Urinary bladder (tissue), 4 donors: ENCODE measurements at places on chromosomes 3 and 15. TPM values are rescaled to one million over a fixed set of nuclear protein-coding genes. Genes with fewer than 3 reads are reported as not detected.
A peak's percentile ranks its signal among the peaks of the same experiment; 100 is the strongest.

TGFBR2 gene
- polyA plus RNA-seq = 161 TPM

TMEM108 gene
- polyA plus RNA-seq = 23.8 TPM

MOBP gene
- 0.94 TPM for polyA plus RNA-seq

FOXL2 gene
- polyA plus RNA-seq = not detected

ZNF662 gene
- polyA plus RNA-seq = 5.1 TPM

GJD2 gene
- not detected for polyA plus RNA-seq

SERINC4 gene
- 0.61 TPM for polyA plus RNA-seq

WDR5B gene
- 2.9 TPM for polyA plus RNA-seq

GRAMD2A gene
- 0.19 TPM for polyA plus RNA-seq

KBTBD12 gene
- 1.1 TPM for polyA plus RNA-seq

ROBO1 gene
- 14.0 TPM for polyA plus RNA-seq

BHLHE40 gene
- 57.4 TPM for polyA plus RNA-seq

LRRC57 gene
- polyA plus RNA-seq = 10.2 TPM

RTP4 gene
- polyA plus RNA-seq = 2.7 TPM

C2CD4A gene
- 0.05 TPM for polyA plus RNA-seq

CPLX3 gene
- 0.22 TPM for polyA plus RNA-seq

UBAP1L gene
- 1.9 TPM for polyA plus RNA-seq

DNA sequence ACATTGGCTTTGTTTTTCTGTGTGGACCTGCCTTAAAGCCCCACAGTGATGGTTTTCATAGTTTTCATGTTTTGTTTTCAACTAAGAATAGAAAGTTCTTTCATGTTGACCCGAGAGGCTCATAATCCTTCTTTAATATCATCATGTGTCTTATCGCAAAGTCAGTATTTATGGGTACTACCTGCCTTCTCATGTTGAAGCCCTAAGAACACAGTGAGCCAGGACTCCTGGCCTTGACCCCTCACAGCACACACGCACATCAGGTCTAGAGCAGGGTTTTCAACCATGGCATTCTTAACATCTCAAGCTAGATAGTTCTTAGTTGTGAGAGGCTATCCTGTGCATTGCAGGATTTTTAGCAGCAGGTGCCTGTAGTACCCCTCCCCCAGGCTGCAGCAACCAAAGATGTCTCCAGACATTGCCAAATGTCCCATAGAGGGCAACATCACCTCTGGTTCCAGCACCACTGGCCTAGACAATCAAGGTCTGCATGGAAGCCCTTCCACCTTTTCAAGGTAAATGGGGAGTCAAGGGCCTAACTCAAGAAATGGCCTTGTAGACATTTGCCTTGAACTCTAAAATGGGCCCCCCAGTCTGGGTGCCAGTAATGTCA, 118.3 kb downstream of the MTHFS start:
- no peak for DNase-seq

GRCh38 chr3:195868336-195868865, 40.0 kb downstream of the TNK2 start:
- DNase-seq = no peak

- DNase-seq = no peak
Observed at GRCh38 chr15:36498401-36498800, 81.0 kb upstream of the CDIN1 start.

- no peak for DNase-seq
Observed at GRCh38 chr3:153734777-153735551, 386.2 kb upstream of the ARHGEF26 start.

DNA sequence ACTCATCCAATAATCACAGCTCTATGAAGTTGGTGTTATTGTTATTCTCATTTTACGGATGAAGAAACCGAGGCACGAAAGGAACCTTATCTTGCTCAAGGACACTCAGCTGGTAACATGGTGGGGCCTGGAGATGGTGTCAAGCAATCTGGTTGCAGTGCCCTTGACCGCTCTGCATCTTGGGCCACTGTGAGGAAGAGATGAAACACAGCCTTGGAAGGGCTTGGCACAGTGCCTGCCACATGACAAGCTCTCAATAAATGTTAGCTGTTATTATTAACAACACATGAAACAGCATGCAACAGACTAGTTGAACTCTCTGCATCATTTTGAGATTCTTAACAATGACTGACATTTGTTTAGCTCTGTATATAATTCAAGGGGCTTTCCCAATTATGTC, 10.1 kb upstream of the ITGA11 start:
- DNase-seq = no peak

DNA sequence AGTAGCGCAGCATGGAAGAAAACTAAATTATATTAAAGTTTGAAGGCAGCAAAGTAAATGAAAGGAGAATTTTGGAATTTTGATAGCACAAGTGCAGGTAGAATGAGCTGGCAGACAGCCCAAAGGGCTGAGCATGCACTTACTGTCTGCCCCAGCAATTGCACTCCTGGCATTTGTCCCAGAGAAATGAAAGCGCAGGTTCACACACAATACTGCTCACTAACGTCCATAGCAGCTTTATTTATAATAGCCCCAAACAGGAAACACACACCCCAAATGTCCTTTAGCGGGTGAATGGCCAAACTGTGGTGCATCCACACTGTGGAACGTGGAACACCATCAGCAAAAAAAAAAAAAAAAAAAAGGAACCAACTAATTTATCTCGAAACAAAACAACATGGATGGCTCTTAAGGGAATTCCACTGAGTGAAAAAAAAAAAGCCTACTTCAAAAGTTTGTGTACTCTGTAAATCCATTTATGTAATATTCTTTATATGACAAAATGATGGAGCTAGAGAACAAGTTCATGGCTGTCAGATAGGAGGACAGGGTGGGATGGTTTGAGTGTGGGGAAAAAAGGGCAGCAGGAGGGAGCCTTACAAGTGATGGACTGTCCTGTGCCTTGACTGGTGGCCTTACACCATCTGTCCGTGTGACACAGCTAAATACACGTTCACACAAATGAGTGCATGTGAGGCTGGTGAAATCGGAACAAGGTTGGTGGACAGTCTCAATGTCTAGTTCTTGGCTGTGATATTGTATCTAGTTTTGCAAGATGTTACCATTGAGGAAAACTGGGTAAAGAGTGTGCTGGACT, 6.0 kb upstream of the TM2D3 start:
- no peak for DNase-seq

- DNase-seq = no peak
Observed at GRCh38 chr3:112647122-112647521, 6.2 kb upstream of the CCDC80 start.

DNA sequence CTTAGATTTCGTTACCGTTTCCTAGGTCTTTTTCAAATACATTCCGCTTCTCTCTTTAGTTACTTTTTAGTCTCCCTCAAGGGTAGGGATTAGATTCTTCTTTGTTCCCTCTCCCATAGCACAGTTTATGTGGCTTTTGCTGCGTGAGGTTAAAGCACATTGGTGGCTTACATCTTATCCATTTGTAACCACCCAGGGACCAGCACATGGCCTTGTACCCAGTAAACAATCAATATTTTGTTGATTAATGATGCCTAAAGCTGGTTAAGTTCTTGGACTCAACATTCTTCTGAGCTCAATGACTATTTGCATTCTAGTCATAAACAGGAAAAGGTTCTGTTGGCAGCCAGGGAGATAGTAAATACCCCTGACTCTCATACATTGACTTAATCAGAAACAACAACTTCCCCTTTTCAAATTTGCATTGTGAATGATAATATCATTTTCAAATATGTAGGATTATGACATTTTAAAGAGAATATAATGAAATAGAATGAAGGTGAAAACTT, 60.2 kb downstream of the CACNA1D start:
- DNase-seq = no peak

DNA sequence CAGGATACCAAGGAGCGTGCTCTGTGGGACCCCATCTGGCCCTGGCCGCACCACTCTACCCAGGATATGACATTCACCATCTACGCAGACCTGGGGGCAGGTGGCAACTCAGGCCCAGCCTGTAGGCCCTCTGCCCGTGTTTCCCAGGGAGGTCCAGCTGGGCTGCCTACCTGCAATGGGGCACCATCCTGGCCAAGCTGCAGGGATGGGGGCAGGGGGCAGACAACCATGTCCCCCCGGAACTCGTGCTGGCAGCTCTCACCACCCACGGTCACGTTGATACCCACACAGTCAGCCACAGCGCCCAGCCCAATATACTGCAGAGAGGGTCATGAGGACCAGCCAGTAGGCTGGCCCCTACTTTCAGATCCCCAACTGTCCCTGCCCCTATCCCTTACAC, 7.9 kb downstream of the MST1R start:
- DNase-seq = no peak

- peak; percentile 64 for DNase-seq
Observed at GRCh38 chr3:193744048-193744821, 151.2 kb downstream of the OPA1 start.

GRCh38 chr3:83438188-83438587, 1520.6 kb upstream of the CADM2 start:
- no peak for DNase-seq

DNA sequence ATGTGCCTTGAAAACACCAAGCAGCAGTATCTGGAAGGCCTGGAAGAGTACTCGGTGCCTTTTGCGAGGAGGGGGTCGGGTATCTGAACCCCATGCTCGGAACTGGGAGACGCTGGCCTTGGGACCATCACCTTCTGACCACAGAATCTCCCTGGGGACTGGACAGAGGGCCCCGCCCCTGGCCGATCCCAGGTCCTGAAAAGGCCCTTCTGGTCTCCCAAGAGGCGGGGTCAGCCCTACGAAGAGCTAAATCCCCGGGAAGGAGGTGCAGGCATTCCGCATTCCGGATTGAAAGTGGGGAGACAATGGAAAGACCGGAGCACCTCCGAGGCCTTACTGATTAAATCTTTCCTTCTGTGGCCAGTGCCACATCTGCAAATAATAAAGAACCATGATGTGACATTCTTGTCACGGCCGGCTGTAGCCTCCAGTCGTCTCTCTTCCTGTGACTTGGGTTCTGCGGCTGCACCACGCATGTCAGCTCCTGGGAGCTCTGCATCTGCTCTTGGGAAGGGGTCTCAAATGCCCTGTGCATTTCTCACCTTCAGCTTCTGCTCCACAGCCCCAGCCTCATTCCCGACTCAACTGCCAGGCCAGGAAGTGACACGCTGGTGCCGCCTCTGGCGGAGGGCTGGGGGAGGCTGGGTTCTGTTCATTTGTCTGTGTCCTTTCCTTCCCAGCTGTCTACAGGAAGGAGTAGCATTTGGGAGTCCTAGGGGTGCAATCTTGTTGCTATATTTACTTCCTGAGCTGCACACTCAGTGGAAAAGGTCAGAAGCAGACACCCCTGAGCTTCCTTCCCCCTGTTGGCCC, 173.5 kb downstream of the KLF13 start:
- no peak for DNase-seq

DNA sequence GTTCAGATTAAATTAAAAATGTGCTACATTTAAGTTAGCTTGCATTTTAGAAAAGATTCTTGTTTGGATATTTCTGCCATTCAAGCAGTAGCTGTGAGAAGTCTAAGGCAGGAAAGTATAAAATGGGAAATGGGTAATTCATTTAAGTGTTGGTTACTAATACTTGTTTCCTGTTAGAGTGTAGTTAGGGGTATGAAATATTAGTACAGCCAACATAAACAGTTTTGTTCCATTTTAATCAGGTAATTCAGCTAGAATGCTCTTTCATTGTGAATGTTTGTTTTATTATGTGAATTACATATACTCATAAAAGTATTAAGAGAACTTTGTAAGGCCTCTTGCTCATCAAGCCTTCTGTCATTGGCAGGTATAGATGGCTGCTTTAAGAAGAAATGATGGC, 19.9 kb downstream of the TATDN2 start:
- no peak for DNase-seq

- no peak for DNase-seq
Observed at GRCh38 chr15:29731865-29732264, 90.4 kb downstream of the TJP1 start.

- no peak for DNase-seq
Observed at GRCh38 chr3:194259982-194260766, 91.0 kb downstream of the CPN2 start.

- DNase-seq = no peak
Observed at GRCh38 chr3:30605005-30605404, 1.4 kb upstream of the TGFBR2 start.

GRCh38 chr15:31561156-31561555, 234.5 kb downstream of the KLF13 start:
- DNase-seq = no peak

- DNase-seq = no peak
Observed at GRCh38 chr3:51673802-51674654, 3.0 kb downstream of the TEX264 start.

DNA sequence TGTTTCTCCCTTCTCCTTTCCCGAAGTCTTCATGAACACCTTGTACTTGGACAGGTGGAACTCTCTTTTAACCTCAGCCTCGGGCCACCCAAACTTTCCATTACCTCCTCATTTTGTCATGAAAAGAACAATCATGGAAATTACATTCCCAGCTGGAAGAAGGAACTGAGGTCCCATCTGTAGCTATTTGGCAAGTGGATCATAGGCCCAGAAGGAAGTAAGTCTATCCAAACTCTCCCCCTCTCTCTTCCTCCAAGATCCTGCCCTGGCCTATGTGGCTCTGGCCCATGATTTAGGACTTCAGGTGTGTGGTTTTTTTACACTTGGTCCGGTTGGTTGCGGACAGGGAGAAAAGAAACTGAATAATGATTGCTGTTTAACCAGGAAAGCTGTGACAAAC, 44.1 kb downstream of the ITGB5 start:
- DNase-seq = no peak
